ENCODE measurements at places on chromosomes 2 and 18.

DNA sequence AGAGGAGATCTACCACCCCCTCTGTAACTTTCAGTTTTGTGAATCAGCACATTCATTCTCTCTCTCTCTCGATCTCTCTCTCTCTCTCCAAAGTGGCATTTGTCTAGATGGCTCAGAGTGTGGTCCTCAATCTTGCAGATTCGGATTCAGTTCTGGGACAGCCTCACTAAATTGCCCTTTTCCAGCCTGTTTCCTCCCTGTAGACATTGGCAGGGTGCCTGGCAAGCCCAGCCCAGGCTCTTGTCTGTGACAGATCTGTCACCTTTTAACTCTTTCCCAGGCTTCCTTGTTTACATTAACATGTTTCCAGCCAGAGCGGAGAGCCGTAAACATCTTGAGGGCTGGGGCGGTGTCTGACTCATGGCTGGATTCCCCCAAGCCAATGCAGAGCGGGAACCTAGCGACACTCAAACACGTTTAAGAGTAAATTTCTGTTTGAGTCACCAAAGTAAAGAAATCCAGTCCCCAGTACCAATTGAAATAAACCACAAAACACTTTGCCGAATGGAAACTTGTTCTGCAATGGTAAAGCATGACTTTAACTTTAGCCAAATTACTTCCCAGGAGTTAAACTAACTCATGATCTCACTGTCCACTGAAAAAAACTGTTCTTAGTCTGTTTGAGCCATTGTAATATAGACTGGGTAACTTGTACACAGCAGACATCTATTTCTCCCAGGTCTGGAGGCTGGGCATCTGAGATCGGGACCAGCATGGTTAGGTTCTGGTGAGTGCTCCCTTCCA lies 6.6 kb upstream of the CYP27C1 start:
- no peak for DNase-seq

DNA sequence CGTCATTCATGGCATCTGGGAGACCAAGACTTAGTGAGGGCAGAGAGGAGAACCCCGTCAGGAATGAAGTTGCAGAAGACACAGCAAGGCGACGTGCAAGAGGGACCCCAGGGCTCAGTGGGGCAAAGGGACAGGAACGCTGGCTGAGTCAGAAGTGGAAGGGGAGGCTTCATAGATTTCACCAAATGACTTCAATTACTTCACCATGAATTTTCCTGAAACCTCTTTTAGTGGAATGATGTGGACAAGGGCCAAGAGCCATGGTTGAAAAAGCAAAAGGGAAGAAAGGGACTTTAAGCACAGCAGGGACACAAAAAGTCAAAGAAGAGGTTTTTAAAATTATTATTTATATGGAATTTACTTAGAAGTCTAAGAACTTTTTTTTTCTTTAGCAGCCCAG lies 141.6 kb upstream of the PID1 start:
- no peak for DNase-seq

GRCh38 chr2:169119851-169120250 lies 50.5 kb downstream of the DHRS9 start:
- no peak for DNase-seq

- DNase-seq = no peak
Measured at GRCh38 chr2:109447776-109448175, 166.0 kb downstream of the SEPTIN10 start.

GRCh38 chr2:20178666-20179465 lies 46.1 kb downstream of the SDC1 start:
- DNase-seq = no peak

DNA sequence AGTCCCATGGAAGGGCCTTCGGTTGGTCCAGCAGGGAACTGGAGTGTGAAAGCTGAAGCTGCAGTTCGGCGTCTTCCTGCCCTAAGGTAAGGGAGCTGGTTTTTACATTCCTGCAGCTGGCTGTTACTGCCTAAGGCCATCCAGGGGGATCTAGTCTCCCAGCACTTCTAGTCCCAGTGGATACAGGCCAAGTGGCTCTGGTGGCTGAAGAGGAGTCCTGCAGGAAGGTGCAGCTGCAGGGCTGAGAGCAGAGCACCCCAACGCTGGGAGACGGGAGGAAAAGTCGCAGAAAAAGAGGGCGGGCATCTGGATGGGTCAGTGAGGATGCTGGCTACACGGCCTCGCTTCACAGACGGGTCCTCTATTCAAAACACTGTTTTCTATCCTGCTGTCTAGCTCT lies 225.0 kb upstream of the HS6ST1 start:
- DNase-seq = no peak

- DNase-seq = no peak
Measured at GRCh38 chr18:12774982-12775381, 72.1 kb downstream of the PSMG2 start.

- DNase-seq = no peak
Measured at GRCh38 chr2:195021711-195022507, 635.1 kb upstream of the SLC39A10 start.

- no peak for DNase-seq
Measured at GRCh38 chr2:76008001-76008702, 297.4 kb upstream of the GCFC2 start.

- DNase-seq = no peak
Measured at GRCh38 chr2:239768907-239769553, 256.1 kb downstream of the NDUFA10 start.

- DNase-seq = peak; percentile 54
Measured at GRCh38 chr2:38178556-38179419, 102.8 kb upstream of the CYP1B1 start.

DNA sequence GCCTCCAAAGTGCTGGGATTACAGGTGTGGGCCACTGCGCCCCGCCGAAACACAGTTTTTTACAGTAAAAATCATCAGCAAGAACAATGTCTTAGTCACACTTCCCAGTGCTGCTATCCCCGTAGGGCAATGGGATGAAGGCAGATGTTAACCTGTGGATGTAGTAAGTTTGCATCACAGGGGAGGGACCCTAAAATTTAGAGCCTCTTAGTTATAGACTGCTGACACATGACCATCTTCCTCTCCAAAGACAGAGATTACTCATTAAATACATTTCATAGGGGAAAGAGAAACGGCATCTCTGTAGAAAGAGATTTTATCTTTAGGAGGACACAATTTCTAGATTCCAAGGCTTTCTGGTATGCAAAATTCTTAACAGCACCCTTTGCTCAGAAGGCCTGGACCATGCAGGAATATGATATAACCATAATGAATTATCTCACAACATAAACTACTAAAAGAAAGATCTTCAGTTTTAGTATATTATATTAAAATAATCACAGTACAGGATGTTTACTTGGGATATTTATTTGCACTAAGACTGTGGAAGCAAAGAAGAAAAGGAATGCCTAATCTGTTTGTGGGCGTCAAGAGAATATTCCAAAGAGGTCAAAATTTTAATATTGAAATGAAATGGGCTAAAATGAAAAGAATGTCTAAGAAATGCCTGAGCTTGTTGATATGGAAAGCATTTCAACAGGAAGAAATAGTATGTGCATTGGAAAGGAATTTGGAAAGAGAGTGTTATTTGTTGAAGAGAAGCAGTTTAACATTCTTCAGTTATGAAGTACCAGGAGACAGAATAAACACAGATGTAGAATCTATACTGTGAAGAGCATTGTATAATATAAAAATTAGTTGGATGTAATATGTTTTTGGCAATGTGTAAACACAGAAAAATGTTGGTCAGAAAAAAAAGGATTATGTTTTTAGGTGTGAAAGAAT lies 1228.3 kb upstream of the CHAC2 start:
- no peak for DNase-seq

DNA sequence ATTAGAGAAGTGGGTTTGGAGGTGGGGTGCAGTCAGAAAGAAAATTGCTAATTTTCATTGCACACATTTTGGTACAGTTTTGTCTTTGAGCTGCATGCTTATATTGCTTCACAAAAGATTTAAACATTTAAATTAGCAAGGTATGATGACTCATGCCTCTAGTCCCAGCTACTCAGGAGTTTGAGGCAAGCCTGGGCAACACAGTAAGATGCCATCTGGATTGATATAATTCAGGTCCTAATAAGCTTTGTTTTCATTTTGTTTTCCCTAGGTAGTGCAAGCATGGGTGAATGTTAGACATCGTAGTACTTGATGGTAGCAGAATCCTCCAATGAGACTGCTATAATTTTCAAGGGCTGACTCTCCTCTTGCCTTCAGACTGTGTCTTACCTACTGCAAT lies 396.7 kb upstream of the RGPD4 start:
- no peak for DNase-seq

DNA sequence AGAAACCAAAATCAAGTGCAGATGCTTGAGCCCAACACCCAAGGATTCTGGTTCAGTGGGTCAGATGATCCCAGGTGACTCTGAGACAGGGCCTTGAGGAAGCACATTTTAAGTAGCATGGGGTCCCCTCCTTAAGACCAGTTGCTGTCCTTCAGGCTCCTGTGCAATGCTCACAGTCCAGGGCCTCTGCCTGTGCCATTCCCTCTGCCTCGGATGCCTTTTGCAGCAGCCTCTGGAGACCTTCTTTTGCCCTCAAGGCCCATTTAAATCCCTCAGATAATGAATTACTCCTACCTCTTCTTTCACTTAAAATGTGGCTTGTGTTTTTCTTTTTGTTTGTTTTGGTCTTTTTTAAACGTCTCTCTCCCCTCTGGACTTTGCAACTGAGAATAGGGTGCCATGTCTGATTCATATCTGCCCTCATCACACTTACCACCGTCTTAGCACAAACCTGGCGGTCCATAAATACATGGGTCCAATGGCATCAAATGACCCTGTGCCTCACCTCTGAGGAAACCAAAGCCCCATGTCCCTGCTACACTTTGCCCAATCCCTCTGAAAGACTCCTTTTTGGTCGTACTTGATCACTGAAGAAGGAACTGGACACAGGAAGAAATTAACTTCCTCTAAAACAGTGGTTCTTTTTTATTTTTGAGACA lies 14.2 kb downstream of the ACTG2 start:
- no peak for DNase-seq

DNA sequence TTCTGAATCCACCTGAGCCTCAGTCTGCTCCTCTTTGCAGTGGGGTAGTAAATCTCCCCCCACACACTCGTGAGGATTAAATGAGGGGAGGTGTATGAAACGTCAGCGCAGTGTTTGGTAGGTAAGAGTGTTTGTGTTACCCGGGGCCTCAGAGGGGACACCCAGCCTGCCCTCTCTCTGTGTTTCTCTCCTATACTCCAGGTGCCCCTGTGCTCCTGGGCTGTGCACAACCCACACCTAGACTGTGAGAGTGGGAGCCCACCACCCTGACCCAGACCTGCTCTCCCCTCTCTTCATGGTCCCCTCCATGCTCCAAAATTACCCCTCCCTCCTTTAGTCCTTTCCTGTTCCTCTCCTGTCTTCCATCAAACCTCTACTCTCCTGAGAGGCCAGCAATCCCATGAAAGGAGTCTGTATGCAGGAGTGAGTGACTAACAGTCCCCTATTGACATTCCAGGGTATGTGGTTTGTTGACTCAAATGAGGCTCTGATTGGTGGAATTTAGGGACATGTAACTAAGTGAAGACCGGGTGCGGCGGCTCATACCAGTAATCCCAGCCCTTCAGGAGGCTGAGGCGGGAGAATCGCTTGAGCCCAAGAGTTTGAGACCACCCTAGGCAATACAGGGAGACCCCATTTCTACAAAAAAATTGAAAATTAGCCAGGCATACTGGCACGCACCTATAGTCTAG lies 10.4 kb downstream of the CIB4 start:
- DNase-seq = no peak

- no peak for DNase-seq
Measured at GRCh38 chr2:128787616-128788015, 468.9 kb upstream of the HS6ST1 start.

DNA sequence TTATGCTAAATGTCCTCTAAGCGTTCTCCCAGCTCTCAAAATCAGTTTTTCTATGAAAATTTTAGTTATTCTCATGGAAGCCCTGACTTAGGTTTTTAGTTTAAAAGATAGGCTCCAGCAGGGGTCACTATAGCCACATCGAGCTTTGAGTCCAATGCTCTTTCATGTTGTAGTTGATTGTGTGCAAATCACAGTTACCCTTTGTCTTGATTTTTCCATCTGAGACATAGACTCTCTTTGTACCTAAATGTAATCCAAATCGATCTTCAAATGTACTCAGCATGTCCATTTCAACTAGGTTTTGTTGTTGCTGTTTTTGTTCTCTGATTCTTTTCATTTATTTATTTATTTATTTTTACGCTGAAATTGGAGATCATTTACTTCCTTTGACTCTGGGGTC lies 26.4 kb upstream of the MSTN start:
- DNase-seq = peak; percentile 91

DNA sequence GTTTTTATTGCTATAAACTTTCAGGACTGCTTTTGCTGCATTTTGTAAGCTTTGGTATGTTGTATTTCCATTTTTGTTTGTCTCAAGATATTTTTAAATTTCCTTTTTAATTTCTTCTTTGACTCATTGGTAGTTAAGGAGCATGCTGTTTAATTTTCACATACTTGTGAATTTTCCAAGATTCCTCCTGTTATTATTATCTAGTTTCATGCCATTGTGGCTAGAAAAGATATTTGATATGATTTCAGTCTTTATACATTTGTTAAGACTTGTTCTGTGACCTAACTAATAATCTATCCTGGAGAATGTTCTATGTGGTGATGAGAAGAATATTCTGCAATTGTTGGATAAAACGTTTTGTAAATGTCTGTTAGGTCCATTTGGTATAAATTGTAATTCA lies 62.1 kb downstream of the NUP35 start:
- no peak for DNase-seq

DNA sequence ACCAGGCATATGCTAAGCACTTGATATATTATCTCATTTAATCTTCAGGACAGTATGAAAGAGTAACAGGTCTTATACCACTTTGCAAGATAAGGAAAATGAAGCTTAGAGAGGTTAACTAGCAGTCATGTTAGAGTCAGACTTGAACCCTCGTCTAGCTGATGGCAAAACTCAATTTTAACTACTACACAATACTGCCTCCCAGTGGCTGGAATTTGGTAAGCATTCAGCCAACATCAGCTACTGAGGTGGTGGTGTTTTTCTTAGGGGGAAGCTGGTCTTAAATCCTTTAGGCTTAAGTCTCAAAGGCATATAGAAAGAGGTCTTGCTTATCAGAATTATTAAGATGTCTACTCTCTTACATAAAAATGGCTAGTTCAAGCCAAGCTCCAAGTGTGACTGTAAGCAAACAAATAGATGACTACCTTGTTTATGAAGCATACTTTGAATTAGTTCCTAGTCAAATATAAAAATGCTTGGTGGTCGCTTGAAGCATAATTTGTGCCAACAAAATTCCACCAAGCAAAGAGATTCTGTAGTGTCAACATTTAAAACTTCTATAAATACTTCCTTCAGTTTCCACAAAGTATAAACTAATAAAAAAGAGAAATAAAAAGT lies 325.4 kb upstream of the FIGN start:
- peak; percentile 82 for DNase-seq

- peak; percentile 23 for DNase-seq
Measured at GRCh38 chr18:55353806-55354205, 234.2 kb downstream of the TCF4 start.

DNA sequence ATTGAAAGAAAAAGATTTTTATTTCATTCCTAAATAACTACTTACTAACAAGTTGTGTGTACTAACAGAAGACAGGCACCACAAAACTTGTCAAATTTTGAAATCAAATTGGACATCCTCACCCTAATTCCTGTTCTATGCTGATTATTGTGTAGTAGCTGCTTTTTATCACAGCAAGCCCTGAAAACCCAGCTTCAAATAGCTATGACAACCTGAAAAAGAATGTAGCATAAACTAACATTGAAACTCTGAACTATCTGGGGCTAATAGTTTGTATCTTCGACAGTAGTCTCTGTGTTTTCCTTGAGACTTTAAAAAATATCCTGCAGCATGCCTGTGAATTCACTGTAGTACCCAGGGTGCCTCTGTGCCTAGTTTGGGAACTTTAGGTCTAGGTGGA lies 122.6 kb downstream of the WDPCP start:
- no peak for DNase-seq

GRCh38 chr2:62186156-62186905 lies 9.6 kb upstream of the B3GNT2 start:
- DNase-seq = no peak

- no peak for DNase-seq
Measured at GRCh38 chr2:124810132-124810531, 785.0 kb downstream of the CNTNAP5 start.
